Right lung (tissue), 10 donors: ENCODE measurements at places on chromosomes 5 and 9. TPM values are rescaled to one million over a fixed set of nuclear protein-coding genes. Genes with fewer than 3 reads are reported as not detected.

PLCXD3 gene
- 0.06 TPM for polyA plus RNA-seq

NR2F1 gene
- 201 TPM for polyA plus RNA-seq

GABBR2 gene
- polyA plus RNA-seq = 0.48 TPM

AJM1 gene
- polyA plus RNA-seq = 0.56 TPM

SHC3 gene
- 13.5 TPM for polyA plus RNA-seq

ANKRD34B gene
- not detected for polyA plus RNA-seq

ENTPD2 gene
- polyA plus RNA-seq = 3.9 TPM

PCDHGC5 gene
- 1.1 TPM for polyA plus RNA-seq

PLPP1 gene
- 98.6 TPM for polyA plus RNA-seq

NDFIP1 gene
- polyA plus RNA-seq = 105 TPM

DAP gene
- polyA plus RNA-seq = 117 TPM

SLC6A18 gene
- polyA plus RNA-seq = 0.09 TPM
